ENCODE measurements at places on chromosomes 4 and X.

DNA sequence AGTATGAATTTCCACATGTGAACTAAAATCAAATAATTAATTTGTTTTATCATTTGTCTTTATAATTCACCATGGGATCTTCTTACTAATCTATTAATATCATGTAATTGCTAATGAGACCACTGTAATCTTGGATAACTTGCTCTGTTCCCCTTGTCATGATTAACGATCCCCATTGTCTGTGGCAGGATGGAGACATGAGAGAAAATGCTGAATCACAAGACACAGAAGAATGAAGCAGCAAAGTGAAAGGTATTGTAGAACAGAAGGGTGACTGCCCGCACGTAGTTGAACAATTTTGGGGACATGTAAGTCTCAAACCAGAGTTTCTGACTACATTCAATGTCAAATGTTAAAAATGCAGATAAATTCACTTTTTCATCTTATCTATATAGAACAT is 135.2 kb downstream of the EPHA5 start:
- no peak for DNase-seq

- no peak for DNase-seq
Measured at GRCh38 chr4:127829014-127829413, 46.9 kb downstream of the HSPA4L start.

- no peak for DNase-seq
Measured at GRCh38 chr4:25533256-25533655, 122.4 kb upstream of the SLC34A2 start.

DNA sequence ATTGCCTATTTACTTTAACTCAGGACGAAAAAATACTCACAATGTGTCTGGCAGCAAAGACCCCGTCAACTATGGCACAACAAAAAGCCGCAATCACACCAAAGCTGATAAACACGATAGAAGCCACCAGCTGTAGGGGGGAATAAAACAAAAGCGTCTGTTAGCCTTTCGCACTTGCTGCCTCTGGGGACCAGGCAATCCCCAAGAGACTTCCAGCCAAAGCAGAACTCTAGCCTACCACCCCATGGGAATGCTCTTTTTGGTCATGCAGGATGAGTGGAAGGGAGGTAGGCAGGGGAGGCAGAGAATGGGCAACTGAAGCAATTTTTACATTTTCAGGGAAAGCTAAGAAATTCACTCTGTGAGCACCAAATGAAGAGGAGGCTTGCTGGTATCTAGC is 20.1 kb downstream of the TMEM255A start:
- DNase-seq: no peak

- no peak for DNase-seq
Measured at GRCh38 chr4:95129031-95129430, 371.3 kb downstream of the BMPR1B start.

DNA sequence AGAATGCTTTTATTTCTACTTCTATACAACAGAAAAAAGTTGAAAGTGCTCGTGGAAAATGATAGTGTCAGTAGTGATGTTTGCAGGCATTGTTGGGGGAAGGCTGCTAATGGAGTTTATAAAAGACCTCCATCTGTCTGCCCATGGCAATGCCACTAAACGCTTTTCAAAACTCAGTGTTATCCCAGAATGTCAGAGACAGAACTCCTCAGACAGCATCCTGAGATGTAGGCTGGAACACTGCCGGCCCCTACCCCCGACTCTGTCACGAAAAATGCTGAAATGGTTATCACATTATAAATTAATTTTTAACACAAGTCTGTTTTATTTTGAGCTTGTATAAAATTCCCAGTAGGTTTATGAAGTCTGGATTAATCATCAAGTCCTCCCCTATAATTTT is 128.9 kb downstream of the HS3ST1 start:
- DNase-seq: no peak

GRCh38 chr4:47466056-47466785 is 2.7 kb upstream of the COMMD8 start:
- no peak for DNase-seq

DNA sequence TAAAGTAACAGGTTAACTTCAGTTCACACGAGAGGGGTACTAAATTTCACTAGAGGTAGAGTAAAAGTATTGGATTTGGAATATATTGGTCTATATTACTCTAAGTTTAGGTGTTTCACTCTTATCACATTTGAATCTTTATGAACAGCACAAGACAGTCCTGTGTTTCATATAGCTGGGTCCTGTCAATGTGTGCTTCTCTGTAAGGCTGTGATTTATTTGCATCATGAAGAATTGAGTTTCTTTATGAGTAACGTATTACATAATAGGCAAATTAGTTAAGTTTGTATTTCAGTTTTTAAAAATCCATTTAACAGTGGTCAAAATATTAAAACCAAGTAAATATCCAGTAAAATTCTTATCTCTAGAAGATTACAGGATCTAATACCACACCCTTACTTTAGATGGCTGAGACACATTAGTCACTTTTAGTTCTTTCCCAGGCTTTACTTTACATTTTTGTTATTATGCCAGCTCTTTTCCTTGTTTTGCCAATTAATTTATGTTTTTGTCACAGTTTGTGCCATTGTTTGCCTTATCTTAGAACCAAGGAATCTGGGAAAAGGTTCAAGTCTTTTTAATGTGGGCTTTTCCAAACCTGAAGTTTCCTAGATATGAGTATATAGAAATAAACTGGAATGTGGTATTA is 32.1 kb downstream of the NUDT6 start:
- DNase-seq: no peak

Data from CD4-positive, CD25-positive, alpha-beta regulatory T cell (primary cell).